Anterior cingulate cortex (tissue), 58 donors: ENCODE measurements at places on chromosomes 2 and 18.

- DNase-seq: no peak
Measured at GRCh38 chr2:164792316-164793170, 49.1 kb downstream of the COBLL1 start.

DNA sequence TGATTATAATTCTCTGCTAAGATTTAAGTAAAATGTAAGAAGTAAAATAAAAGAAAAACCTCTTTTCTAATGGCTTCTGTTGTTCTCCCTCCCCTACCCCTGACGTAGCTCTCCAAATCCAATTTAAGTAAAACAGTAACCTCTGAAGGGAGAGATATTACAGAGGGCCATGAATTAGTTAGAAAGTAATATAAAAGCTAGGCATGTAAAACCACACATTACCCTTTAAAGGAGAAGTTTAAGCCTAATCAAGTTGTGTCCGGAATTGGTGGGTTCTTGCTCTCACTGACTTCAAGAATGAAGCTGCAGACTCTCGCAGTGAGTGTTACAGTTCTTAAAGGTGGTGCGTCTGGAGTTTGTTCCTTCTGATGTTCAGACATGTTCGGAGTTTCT is 116.9 kb upstream of the SCN7A start:
- no peak for DNase-seq

- DNase-seq: no peak
Measured at GRCh38 chr2:174699993-174700766, 64.1 kb downstream of the CHRNA1 start.

DNA sequence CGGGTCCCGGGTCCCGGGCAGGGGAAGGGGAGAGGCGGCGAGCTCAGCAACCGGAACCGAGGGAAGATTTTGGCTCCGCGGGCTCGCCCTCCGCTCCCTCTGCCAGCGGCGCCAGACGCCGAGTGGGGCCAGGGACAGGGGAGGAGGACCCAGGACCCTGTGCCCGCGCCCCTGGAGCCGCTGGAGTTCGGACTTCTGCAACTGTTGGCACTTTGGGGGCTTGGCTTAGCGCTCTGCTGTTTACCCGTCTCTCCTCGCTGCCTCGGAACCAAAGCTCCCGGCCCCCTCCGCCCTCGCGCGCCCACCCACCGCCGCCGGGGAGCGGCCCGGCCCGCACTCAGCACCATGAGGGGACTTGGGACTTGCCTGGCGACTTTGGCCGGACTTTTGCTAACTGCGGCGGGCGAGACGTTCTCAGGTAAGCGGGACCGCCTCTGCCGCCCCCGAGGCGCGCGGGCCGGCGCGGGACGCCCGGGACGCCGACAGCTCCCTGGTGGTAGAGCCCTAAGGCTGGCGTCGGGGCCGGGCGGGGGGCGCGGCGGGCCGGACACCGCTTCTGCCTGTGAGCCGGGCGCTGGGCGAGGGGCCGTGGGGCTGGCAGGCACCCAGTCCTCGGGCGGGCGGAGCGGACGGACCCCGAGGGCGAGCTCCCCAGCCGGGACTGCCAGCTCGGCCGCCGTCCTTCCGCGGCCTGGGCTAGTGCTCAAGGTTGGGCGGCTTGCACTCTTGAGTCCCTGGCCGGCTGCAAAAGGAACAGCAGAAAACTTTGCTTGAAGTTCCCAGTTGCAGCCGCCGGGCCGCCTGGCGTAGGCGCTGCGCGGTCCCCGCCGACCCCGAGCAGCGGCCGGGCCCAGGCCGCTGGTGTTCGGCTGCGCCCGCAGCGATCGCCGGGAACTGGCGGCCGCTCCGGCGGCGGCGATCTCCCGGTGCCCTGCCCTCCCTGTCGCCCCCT is 634 bp downstream of the PTPRM start:
- no peak for DNase-seq

DNA sequence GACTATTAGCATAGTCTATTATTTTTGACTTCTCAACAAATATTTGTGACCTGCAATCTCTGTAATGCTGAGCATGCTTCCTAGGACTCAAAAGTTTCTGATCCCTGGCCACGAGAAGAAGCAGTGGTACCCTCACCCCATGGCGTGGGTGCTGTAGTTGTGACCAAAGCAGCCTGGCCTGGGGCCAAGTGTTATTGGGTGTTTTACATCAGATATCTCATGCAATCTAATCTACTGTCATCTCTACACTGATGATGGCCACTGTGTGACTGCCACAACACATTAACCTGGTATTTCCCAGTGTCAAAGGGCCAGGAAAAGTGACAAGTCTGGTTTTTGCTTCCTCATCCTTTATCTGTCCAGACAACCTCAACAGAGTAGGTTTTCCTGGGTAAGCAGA is 80.8 kb upstream of the WIPF1 start:
- DNase-seq: no peak

GRCh38 chr18:58466636-58467205 is 162.2 kb downstream of the ALPK2 start:
- no peak for DNase-seq

DNA sequence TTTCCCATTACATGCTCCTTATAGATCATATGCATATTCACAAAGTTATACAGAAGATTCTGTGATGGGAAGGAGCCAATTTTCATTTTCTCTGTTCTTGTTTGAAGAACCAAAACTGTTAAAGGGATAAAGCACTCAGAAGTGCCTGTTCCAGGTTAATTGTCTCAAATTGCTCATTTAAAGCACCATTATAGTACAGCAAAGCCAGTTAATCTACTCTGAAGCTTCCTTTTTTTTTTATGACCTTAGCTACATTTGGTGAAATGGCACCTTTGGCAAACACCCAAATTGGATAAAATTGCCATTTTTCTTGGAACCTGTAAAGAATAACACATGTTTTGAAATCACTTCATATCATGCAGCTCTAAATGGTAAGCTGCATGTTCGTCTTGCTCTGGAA is 1092.3 kb downstream of the BCL11A start:
- DNase-seq: no peak

GRCh38 chr2:145323512-145323911 is 803.6 kb upstream of the ZEB2 start:
- no peak for DNase-seq

GRCh38 chr2:38074058-38074763 is 1.7 kb downstream of the CYP1B1 start:
- DNase-seq: no peak

- no peak for DNase-seq
Measured at GRCh38 chr2:18516112-18516511, 44.3 kb downstream of the RDH14 start.

GRCh38 chr2:109710505-109711229 is 83.4 kb upstream of the RGPD5 start:
- no peak for DNase-seq

DNA sequence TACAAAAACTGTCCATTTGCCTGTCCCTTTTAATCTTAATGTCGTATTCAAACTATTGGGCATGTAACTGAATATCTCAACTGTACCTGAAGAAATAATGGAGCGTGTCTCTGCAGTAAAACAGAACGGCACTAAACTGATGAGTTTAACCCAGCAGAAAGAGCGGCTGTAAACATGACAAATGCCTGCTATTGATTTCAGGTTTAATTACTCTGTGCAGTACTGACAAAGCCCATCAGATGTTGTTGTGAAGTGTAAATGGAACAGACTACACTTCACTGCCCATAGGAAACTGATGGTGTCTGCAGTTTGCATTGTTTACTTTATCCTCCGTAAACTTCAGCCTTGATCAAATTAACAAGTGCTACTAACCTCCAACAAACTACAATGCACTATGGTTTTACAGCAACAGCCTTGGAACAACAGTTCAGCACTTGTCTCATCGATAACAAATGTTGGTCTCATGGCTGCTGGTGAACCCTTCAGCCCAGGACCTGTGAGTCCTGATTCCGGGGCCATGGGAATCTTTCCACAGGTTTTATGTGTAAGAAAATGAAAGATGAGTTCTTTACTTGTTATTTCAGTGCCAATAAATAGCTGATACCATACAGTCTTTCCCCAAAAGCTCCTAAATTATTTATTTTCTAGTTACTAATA is 316.5 kb downstream of the CCDC178 start:
- DNase-seq: no peak

DNA sequence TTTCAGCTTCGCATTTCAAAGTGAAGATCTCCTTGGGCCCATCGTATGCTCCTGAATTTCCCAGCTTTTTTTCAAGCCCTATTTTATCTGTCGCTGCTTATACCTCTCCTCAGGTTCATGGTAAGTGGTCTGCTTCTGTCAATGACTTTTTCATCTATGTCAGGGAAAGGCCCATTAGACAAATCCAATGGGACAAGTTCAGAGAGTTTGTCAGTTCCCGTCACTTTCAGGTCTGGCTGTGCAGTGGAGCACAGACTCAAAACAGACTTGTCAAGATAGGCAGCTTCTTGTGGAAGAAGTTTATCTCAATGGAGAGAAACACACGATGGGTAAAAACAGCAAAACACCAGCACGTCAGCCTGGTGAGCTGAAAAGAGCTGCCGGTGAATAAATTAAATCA is 100.9 kb upstream of the KLF7 start:
- no peak for DNase-seq

- DNase-seq: no peak
Measured at GRCh38 chr18:45891806-45892205, 66.3 kb downstream of the SIGLEC15 start.

- DNase-seq: no peak
Measured at GRCh38 chr2:20928617-20929016, 105.7 kb upstream of the LDAH start.

GRCh38 chr2:66717218-66717905 is 282.4 kb downstream of the MEIS1 start:
- no peak for DNase-seq
